ENCODE measurements at places on chromosomes 6 and 20.

DNA sequence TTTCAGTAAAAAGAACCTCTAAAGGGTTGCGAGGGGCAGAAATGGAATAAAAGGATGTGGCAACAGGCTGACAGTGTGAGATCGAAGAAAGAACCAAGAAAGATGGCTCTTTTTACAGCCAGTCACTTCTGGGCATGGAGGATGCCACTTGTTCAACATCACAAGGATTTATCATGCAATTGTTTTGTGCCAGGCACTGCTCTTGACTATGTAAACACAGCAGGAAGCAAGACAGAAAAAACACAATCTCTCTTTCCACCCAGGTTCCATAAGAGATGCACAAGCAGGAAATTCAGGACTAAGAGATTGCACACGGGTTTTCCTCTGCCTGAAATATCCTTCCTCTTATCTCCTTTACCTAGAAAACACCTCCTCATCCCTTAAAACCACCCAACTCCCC is 38.0 kb downstream of the FOXA2 start:
- DNase-seq = no peak

DNA sequence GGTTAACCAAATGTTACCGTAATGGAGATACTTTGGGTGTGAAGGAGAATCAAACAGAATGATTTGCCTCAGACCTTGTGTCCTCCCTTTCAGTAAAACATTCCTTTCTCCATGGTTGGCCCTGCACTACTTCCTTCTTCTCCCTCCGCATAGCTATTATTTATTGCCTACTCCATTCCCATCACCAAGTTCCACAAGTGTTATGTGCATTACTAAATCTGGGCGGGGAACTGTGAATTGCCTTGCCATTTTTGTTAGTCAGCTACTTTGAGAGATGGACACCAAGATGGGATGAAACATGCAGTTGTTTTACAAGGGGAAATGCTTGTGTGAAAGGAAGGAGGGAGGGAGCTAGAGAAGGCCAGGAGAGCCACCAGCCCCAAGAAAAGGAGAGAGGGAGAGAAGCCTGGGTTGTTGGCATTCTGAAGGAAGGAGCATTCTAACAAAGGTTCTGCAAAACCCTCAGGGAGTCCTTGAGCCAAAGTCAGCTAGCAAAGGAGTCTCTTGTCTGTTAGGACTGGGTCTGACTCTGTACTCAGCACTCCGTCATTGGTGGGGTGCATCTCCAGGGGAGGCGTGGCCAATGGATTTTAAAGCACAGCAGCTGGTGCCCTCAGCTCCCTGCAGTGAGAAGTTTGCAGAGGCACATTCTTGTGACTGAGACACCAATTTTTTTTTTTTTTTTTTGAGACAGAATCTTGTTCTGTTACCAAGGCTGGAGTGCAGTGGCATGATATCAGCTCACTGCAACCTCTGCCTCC is 83.6 kb upstream of the CHD6 start:
- no peak for DNase-seq

- DNase-seq = no peak
Observed at GRCh38 chr20:43863821-43864544, 50.7 kb upstream of the TOX2 start.

GRCh38 chr6:3455569-3456394 is 1.1 kb downstream of the SLC22A23 start:
- peak; percentile 26 for DNase-seq

DNA sequence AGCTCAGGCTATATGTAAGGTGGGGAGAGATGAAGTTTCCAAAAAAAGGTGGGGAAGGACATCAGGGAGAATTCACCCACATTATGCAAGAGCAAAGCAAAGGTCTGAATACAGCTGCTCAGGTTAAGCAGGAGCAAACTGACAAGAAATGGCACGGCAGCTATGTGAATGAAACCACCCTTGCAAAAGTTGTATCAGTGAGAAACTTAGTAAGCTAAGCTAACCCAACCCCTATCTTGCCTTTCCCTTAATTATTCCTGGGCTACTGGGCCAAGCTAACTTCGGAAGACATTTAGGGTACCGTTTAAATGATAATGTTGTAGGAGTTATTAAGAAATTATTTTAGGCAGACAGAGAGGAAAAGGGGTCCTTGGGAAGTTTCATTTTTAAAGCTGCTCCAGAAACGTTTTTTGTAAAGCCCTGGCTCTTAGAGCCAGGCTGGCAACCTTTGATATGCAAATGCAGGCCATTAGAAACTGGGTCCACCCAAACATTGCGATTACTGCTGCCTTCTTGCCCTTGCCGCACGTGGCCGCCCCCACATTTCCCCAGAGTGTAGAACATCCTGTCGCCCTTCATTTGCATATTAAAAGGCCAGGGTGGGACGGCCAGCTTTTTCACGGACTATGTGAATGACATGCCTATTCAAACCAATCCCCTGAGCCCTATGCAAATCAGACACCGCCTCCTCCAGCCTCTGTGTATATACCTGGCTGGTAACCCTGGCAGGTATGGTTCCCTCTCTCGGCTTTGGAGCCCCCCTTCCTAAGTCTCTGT is 60.5 kb upstream of the SAMD5 start:
- DNase-seq = no peak

DNA sequence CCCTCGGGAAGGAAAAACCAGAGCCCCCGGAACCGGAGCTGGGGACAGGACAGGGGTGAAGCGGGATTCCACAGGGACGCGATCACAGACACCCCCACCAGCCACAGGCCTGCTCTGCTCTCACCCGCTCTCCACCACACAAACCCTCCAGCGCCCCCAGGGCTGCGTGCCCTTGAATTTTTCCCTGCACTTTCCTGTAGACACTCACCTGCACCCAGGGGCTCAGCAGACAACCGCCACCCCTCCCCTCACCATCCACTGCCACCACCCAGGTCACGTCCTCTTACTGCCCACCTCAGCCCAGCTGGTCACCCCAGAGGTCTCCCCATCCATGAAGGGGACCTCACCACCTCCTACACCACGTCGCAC is 631 bp downstream of the ULBP2 start:
- no peak for DNase-seq

- no peak for DNase-seq
Observed at GRCh38 chr6:106975738-106976064, 1.2 kb upstream of the CD24 start.

DNA sequence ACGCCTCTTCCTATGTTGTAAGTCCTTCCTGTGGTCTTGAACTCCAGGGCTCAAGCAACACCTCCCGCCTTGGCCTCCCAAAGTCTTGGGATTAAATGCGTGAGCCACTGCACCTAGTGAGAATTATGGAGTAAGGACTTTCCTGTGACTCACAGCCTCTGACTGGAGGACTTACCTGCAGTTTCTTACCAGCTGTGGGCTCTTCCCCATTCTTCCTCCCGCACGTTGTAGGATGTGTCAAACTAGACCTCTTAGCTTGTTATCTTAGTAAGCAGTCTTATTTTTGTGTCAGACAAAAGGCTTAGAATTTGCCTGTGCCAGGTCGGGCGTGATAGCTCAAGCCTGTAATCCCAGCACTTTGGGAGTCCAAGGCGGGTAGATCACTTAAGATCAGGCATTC is 30.9 kb downstream of the BAK1 start:
- no peak for DNase-seq

GRCh38 chr6:12032783-12033573 is 20.9 kb downstream of the HIVEP1 start:
- no peak for DNase-seq

DNA sequence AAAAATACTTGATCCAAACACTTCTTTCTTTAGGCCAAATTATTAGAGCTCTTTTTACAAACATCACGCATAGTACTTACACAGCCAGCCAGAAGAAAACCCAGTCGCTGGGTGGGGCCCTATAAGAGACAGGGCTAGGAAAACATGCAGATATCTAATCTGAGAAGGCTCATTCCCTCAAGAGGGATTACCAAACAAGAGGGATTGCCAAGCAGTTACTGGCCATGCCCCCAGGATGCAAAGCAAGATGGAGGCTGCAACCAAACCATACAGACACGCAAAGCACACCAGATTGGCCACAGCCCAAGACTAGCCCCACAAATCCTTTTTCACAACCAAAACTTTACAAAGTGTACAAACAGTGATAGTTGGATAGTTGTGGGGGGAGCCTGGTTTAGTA is 1235.4 kb upstream of the GJE1 start:
- no peak for DNase-seq

GRCh38 chr6:109865968-109866367 is 112.1 kb upstream of the GPR6 start:
- DNase-seq = no peak

DNA sequence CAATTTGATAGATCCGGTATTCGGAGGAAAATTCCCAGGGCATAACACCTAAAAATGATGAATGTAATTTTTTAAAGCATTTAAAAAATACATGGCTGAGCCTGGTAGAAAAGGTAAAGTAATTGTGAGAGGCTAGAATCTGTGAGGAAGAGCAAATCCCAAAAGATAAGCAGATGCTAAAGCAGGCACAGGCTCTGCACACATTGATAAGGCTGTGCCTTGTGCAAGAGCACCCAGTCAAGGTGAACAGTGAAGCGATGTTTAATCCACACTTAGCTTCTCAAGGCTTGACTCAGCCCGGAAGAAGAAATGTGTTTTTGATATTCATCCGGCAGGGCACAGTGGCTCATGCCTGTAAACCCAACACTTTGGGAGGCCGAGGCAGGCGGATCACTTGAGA is 5.1 kb upstream of the EPB41L2 start:
- DNase-seq = no peak

GRCh38 chr20:35828916-35829315 is 57.1 kb downstream of the PHF20 start:
- DNase-seq = no peak

GRCh38 chr6:44166591-44167184 is 8.1 kb downstream of the CAPN11 start:
- DNase-seq = no peak

DNA sequence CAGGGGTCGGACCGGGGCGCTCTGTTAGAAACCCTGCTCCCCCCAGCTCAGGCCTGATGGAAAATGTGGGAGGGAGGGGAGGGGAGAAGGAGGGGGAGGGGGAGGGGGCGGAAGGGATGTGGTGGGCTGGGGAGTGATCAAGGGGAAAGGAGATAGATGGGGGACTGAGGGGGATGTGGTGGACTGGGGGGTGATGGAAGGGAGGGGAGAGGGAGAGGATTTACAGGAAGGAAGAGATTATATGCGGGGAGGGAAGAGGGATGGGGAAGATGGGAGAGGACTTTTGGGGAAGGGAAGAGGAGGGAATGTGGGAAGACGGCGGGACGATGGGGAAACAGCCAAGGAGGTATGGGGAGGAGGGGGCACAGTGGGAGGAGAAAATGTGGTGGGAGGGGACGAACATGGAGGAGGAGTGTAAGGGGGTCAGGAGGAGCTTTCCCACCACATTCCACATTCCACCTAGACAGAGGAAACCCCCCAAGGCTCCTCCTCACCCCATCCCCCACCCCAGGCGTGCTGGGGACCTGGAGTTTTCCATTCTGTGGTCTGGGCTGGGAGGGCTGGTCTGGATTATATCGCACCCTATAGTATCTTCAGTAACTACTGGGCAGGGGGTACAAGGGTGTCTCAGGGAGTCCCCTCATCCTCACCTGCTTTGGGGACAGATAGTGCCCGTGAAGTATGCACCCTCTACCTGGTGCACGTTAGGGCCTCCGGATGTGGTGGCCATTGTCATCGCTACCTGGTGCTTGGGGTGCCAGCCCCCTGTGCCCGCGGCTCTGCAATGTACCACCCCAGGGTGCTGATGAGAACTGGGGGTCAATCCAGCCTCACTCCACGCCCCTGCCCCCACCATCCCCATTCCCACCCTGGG is 578 bp upstream of the PTGIS start:
- no peak for DNase-seq

GRCh38 chr20:63701329-63702035 is 5.0 kb downstream of the TNFRSF6B start:
- DNase-seq = no peak

GRCh38 chr6:144190080-144190479 is 39.8 kb downstream of the STX11 start:
- DNase-seq = no peak

DNA sequence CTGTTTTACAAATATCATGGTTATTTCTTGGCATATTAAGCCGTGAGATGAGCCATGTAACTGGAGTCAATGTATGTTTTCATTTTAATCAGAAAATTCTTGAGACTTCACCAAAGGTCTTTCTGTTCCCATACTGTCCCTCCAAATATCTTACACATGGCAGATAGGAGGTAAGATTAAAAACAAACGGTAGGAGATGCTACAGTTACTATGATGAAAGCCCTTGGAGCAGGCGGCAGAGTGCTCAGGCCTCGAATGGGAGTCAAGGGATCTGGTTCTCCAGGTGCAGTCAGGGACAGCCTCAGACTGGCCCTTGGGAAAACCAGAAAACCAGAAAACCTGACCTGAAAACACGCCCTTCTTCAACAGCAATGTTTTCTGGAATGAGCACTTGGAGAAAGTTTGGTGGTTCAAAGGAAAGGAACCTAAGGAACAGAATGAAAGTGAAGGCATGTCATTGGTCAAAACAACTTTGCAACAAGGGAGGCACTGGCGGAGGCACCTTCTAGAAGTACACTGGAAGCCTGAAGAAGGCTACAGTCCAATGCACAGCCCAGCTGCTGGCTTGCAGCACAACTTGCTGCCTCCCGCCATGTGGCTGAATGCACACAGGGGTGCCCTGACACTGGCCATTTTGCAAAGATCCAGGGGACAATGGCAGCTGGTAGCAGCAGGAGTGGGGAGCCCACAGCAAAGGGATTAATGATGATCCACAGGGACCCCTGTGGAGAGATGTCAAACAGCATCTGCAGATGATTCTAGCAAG is 17.4 kb upstream of the FOXO3 start:
- no peak for DNase-seq

DNA sequence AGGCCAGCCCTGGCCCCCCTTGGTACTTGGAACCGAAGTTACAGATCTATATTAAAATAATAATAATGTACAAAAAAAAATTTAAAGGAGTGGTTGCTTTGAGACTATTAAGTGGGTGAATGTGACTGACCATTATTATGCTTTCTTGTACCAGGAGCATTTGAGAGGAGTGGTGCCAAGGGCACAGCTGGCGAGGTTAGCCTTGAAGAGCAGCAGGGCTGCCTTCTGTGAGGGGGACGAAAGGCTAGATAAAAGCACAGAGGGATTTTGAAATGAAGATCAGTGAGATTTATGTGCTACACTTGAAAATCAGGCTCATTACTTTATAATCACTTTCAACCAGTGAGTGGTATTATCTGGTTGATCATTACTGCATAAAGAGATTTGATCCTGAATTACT is 48.6 kb downstream of the FIG4 start:
- no peak for DNase-seq

DNA sequence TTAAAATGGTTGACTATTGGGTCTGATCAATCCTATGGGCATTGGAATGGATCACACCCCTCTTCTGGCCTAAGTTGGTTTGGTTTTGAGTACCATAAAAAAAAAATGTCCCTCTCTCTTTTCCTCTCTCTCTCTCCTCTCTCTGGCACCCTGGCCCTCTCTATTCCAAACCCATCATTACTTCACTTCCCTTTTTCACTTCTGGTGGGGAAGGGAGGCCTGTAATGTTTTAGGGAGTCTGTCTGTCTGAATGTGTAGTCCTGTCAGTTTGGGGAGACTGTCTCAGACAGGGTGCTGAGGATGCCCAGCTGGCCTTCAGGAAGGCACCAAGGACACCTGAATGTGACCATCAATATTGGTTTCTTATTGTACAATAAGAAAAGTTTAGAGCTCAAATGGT is 165.8 kb downstream of the CD24 start:
- no peak for DNase-seq

GRCh38 chr20:12815231-12815768 is 193.5 kb upstream of the SPTLC3 start:
- DNase-seq = no peak

- DNase-seq = no peak
Observed at GRCh38 chr20:5770987-5771318, 20.8 kb downstream of the SHLD1 start.

- DNase-seq = no peak
Observed at GRCh38 chr20:22791877-22792525, 207.6 kb upstream of the FOXA2 start.

GRCh38 chr6:132964101-132964867 is 149.9 kb downstream of the RPS12 start:
- DNase-seq = no peak

Data from heart right ventricle (tissue), 16 donors.